ENCODE measurements at places on chromosomes 7 and 10. TPM values are rescaled to one million over a fixed set of nuclear protein-coding genes. Genes with fewer than 3 reads are reported as not detected.

TEX47 gene
- not detected for total RNA-seq

CALML3 gene
- total RNA-seq: not detected

TLX1 gene
- total RNA-seq: not detected

GJD4 gene
- total RNA-seq: not detected

- DNase-seq: no peak
These were observed 120.4 kb downstream of the EBF3 start for GRCh38 chr10:129843702-129844101.

GRCh38 chr10:132836832-132837540 is 51.0 kb upstream of the NKX6-2 start:
- DNase-seq: no peak

DNA sequence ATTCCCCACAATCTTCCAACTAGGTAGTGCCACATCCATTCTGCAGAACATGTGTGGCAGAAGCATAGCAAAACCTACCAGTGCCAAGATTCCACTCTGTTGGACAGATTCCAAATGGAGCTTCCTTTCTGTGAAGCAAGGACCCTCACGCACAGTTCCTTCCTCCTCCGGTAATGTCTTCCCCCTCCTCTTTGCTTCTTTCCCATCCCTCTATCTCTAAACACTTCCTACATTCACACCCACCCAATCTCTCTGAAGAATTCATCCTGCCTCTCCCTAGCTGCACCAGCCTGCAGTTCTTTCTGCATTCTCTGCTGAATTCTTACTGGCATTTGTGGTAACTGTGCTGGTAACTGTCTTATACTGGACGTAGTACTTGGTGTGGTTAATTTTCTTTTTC is 124.9 kb downstream of the RNLS start:
- DNase-seq: no peak

DNA sequence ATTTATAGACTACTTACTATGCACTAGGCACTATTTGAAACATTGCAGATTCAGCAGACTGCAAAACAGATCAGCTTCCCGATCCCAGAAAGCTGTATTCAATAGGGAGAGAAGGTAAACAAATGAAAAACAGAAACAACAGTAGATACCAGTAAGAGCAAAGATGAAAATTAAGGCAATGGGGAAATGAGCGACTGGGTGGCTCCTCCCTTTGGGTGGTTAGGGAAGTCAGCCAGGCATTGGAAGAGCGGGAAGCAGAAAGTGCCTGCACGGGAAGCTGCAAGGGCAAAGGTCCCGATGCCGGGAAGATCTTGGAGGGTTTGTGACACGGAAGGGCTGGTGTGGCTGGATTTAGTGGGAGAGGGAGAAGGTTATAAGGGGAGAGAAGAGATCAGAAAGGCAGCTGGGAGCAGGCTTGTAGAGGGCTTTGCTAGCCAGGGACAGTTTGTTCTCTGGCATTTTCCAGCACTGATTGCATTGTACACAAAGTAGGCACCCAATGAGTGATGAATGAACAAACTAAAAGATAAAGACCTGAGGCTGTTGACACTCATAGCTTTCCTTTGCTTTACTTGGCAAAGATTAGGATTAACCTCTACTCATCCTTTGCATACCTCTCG is 67.8 kb downstream of the NAMPT start:
- peak; percentile 31 for DNase-seq

GRCh38 chr7:80273327-80273726 is 138.7 kb downstream of the GNAI1 start:
- no peak for DNase-seq

DNA sequence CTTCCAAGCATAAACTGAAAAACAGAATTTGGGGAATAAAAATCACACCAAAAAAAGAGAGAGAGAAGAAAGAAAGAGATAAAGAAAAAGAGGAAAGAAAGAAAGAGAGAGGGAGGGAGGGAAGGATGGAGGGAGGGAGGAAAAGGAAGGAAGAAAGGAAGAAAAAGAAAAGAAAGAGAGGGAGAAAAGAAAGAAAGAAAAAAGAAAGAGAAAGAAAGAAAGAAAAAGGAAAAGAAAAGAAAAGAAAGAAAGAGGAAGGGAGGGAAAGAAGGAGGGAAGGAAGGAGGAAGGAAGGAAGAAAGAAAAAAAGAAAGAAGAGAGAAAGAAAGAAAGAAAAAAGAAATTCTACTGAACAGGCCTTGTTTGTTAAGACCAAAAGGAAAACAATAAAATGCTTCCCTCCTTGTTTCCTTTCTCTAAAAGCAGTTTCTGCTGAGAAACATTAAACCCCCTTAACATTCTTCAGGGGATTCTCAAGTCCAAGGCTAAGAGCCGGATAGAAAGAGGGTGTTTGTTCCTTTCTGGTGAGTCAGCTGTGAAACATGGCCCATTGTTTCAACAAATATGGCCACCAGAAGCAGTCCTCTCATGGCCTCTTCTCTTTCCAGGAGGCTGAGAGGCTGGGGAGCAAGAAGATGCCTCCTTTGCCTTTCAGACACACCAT is 46.9 kb upstream of the GPAM start:
- DNase-seq: no peak

DNA sequence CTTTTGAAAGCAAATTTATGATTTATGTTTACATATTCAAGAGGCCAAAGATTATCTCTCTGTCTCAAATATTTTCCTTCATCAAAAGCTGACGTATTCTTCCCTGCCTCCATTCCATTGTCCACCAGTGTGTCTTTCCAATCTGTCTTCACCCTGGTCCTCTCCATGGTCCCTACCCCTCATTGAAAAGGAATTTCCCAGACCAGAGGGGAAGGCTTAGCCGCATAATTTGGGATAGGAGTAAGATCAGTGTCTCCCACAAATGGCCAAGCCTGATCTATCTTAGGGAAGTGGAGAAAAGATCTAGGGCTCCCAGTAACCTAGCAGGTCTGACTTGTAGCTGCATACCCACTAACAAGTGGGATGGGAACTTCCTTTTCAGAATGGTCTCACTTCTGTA is 46.3 kb upstream of the ZNF800 start:
- DNase-seq: no peak

All from omental fat pad (tissue), 4 donors.